Fibroblast of mammary gland (primary cell): ENCODE measurements at places on chromosomes 4 and X.

DNA sequence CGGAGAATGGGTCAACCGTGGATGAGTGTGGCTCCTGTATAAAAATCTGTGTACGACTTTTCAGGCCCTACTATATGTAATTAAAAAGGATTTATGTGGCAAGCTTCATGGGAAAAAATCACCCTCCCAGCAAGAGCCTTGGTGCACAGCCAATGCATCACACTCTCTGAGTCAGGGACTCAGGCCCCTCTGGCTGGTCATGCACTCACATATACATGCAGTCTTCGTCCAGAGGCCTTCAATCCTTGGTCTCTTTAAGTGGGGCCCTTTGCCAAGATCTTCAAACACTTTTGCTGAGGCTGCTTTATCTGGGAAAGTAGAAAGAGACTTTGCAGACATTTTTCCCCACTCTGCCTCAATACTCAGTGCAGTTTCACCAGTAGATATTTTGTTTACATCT is 311.4 kb upstream of the FSTL5 start:
- no peak for DNase-seq

DNA sequence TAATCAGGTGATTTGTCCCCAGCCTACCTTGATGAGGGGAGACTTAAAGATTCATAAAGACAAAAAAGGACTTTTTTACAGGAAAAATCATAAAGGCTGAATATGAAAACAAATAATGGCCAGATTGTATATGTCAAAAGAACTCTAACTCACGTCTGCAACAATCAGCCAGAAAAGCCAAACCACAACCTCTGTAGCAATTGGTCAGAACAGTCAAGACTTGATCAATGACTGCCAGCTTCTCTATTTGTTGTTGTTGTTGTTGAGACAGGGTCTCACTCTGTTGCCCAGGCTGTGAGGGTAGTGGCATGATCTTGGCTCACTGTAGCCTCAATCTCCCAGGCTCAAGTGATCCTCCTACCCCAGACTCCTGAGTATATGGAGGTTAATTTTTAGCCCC is 35.9 kb upstream of the PPA2 start:
- DNase-seq: no peak

- peak; percentile 90 for DNase-seq
These were observed 561 bp upstream of the N4BP2 start for GRCh38 chr4:40055863-40056715.

DNA sequence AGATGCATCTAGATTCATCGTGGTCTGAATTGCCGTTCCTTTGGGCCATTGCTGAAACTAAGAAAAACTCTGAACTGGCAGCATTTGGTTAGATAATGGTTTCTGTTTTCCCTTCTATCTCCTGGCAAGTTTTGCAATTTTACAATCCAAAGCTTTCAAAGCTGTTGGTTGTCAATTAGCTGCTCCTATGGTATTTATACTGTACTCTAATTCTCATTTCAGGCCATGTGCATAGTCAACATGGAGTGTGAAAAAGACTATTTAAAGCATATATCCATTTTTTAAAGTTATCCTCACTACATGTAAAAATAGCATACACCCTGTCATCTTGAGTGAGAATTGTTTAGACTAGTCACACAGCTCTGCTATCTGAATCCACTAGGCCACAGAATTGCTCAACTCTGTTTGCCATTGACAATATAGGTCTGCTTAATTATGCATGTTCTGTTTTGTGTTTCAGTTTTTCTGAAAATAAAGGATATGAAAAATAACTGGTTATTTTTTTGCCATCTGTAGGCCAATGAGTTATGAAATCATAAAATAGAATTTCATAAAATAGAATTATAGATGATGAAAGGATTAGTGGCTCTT is 27.7 kb upstream of the TEC start:
- no peak for DNase-seq

GRCh38 chr4:22512306-22512705 is 3.6 kb downstream of the ADGRA3 start:
- DNase-seq: peak; percentile 63

DNA sequence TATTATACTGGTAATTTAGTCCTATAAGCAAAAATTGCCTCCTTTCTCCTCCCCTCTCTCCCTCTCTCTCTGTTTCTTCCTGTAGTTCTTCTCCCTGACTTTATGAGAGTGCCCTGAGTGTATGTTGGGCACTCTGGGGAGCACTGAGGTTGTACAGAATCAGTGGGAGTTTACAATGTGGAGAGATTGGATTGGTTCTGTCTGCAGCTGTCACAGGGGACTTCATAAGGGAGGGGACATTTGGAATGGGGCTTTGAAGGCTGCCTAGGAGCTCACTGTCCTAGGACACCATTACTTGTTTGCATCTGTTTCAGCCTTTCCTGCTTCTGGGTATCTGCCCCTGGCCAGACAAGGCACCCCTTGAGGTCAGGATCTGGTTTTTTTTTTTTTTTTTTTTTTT is 22.9 kb downstream of the SH3TC1 start:
- no peak for DNase-seq

GRCh38 chr4:85928775-85929591 is 430.9 kb downstream of the MAPK10 start:
- DNase-seq: peak; percentile 60

- no peak for DNase-seq
These were observed 164.7 kb upstream of the LEF1 start for GRCh38 chr4:108333353-108333942.

GRCh38 chr4:133149932-133150471 is 908 bp downstream of the PCDH10 start:
- DNase-seq: no peak

GRCh38 chr4:113051361-113051760 is 1.9 kb downstream of the ANK2 start:
- DNase-seq: no peak

GRCh38 chrX:103674531-103675454 is 11.7 kb downstream of the MORF4L2 start:
- DNase-seq: no peak

DNA sequence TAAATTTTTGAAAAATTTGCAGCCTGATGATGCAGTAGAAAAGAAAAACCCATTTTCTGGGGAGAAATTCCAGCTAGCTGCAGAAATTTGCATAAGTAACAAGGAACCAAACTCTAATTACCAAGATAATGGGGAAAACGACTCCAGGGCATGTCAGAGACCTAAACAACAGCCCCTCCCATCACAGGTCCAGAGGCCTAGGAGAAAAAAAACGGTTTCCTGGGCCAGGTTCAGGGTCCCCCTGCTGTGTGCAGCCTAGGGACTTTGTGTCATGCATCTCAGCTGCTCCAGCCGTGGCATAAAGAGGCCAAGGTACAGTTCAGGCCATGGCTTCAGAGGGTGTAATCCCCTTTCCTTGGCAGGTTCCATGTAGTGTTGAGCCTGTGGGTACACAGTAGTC is 733.7 kb upstream of the CT83 start:
- no peak for DNase-seq

DNA sequence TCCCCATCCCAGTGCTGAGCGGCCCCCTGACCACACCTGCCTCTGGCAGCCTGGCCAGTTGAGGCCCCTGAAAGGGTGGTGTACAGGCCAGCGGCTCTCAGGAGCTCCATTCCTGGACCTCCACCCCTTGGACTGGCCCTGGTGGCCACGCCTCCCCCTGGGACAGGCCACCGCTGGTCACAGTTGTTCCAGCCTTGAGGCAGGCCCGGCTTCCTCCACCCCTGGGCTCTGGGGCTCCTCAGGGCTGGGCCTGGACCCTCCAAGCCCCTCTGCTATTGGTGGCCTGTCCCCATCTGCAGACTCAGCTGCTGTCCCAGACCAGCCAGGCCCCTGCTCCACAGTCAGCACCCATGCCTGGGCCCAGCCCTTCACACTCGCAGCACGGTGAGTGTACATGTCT is 93.2 kb upstream of the NKX1-1 start:
- DNase-seq: no peak

GRCh38 chr4:6426571-6427438 is 45.6 kb downstream of the PPP2R2C start:
- DNase-seq: no peak

- DNase-seq: no peak
These were observed 2.8 kb downstream of the CCNG2 start for GRCh38 chr4:77159806-77160205.
